ENCODE measurements at places on chromosomes 1 and 21. TPM values are rescaled to one million over a fixed set of nuclear protein-coding genes. Genes with fewer than 3 reads are reported as not detected.

The LCE3D gene
- total RNA-seq = 8.8 TPM

The LDLRAD2 gene
- total RNA-seq = 0.03 TPM

The RORC gene
- total RNA-seq = not detected

The CFAP57 gene
- 0.92 TPM for total RNA-seq

The IL10 gene
- total RNA-seq = not detected

The UBE2U gene
- not detected for total RNA-seq

The NES gene
- total RNA-seq = 0.14 TPM

The CFHR3 gene
- not detected for total RNA-seq

The KCNN3 gene
- total RNA-seq = under 0.01 TPM

GRCh38 chr1:15788624-15789301, 18.7 kb downstream of the UQCRHL start:
- DNase-seq = peak; percentile 88

DNA sequence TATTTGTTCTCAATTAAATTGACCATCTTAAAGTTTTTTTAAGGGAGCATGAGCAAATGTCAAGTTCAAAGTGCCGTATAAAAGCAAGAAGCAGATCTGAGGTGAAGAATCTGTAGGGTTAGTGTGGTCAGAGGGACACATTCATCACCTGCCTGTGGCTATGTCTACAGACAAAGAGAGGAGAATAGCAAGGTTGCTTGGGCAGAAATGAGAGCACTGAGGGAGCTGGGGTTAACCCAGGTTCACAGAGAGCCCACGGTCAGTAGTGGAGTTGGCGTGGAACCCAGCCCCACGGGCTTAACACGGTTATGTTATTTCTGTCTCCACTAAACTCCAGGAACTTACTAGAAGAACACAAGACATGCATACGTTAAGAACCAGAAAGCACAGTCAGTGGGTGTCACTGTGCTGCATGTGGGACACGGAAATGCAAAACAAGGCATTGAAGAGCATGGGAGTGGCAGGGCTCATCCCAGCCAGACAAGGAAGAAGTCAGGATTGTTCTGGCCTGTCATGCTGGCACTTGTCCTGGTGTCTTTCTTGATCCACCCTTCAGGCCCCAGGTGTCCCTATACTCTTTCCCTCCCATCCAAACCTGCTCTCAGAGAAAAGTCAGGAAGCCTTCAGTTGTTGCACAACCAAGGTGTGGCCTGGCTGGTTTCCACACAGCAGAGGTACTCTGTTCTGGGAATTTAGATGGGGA, 95.5 kb upstream of the IVNS1ABP start:
- peak; percentile 87 for DNase-seq

DNA sequence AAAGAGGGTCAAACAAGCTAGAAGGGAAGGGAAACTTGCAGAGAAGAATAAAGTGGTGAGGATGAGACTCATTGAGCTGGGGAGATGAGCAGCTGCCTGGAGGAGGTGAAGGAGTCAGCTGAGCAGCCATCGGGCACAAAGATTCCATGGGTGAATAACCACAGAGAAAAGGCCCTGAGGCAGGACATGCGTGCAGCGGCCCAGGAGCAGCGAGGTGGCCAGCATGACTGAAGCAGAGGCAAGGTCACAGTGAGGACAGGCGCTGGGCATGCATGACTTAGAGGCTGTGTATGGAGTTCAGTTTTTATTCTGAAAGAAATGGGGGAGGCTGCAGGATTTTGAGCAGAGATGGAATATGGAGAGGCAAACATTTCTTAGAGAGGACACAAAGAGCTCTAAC, 24.9 kb downstream of the OLFML2B start:
- DNase-seq = no peak

DNA sequence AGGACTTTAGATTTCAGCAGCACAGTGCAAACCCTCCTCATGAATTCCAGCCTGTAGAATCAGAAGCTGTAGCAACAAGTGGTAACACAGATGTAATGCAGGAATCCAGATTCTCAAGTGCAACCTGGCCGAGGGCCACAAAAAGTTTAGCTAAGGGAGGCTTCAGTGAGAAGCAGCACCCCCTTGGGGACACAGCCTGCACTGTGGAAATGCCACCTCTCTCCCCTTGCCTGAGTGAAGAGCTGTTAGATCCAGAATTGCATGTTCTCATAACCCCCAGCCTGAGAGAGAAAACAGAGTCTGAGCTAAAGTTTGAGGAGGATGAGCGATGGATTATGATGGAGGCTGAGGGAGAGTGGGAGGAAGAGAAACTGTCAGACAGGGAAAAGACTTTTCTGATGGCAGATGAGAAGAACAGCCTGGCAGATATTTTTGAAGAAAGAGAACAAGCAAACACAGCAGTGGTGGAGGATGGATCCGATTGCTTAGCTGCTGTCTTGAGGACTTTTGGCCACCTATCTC, 80.5 kb upstream of the BMP8A start:
- peak; percentile 84 for DNase-seq

DNA sequence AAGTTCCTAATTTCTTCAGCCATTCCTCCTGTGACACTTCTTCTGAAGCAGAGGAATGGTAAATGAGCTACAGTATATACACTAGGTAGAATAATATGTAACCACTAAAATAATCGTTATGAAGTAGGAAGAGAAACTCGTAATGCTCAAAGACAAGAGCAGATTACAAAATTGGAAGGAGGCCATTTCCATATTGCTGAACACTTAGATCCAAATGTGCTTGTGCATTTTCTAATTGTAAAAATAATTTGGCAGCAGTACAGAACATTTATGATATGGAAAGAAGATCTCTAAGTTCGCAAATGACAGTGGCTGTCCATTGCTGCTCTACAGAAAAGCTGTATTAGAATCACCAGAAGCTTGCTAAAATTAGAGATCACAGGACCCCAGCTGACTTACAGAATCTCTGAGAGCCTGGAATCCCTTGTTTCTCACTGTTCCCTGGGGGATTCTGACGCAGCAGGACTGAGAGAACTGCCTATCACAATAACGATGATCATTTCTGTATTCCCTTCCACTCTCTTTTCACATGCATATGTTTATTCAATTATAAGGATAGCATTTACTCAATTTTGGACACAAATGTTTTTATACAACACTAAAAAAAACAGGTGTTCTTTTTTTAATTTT, 242.1 kb downstream of the OMA1 start:
- no peak for DNase-seq

- no peak for DNase-seq
These were observed 107.5 kb downstream of the PAX7 start for GRCh38 chr1:18738126-18738525.

DNA sequence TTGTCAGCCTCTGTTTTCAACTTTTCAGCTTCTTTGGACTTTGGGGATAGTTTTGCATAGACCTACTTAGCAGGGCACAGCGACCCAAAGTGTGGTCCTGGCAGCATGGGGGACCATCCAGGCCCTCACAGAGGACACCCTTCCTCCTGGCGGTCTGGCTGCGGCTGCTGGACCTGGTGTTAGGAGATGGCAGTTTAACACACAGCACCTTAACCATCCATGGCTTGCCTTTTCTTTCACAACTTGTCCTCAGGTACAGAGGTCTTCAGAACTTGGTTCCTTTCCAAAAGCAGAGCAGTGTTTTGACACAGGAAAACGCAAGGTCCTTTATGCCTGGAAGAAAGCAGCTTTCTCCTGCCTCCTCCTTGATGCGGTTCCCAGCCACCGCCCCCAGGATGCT, 68.1 kb downstream of the RHOU start:
- no peak for DNase-seq

GRCh38 chr1:7095343-7095964, 310.2 kb downstream of the CAMTA1 start:
- DNase-seq = no peak

- no peak for DNase-seq
These were observed 48.6 kb upstream of the LRRC52 start for GRCh38 chr1:165494949-165495857.

GRCh38 chr1:14849038-14849437, 250.6 kb downstream of the KAZN start:
- DNase-seq = no peak

All from foreskin keratinocyte (primary cell).